ENCODE measurements at places on chromosomes 5 and 9. TPM values are rescaled to one million over a fixed set of nuclear protein-coding genes. Genes with fewer than 3 reads are reported as not detected.
A peak's percentile ranks its signal among the peaks of the same experiment; 100 is the strongest.

GRCh38 chr5:127871503-127872153, 168.4 kb downstream of the CCDC192 start:
- no peak for ATAC-seq

DNA sequence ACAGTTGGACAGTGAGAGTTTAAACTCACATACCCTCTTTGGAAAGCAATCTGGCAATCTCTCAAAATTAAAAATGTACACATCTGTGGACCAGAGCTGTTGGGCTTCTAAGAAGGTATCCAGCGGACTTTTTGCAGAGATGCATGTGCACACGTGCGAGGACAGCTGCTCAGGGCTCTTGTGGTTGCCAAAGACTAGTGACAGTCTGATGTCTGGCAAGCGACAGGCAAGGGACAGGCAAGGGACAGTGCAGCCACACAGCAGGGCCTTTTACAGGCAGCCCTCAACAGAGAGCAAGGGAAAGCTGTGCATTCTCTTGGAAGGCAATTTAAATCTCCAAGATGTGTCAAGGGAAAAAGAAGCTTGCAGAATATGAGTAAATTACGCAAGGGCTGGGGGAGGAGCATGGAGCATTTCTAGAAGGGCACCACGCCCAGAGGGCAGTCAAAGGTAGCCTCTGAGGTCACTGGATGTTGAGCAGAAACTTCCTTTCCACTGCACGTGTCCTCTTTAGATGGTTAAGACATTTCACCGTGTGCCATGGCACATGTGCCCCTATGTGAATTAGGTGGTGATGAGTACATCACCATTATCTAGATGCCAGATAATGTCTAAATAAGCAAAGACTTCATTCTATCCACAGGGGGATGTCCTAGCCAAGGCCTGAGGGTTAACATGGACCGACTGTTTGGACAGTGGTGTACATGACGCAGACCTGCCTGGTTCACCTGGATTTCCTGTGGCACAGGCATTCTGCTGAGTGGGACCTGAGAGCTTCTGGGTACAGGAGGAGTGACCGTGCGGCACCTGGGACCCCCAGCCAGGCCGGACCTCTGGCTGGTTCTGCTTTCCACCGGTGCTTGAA, 9.1 kb downstream of the GFPT2 start:
- ATAC-seq = peak; percentile 55

DNA sequence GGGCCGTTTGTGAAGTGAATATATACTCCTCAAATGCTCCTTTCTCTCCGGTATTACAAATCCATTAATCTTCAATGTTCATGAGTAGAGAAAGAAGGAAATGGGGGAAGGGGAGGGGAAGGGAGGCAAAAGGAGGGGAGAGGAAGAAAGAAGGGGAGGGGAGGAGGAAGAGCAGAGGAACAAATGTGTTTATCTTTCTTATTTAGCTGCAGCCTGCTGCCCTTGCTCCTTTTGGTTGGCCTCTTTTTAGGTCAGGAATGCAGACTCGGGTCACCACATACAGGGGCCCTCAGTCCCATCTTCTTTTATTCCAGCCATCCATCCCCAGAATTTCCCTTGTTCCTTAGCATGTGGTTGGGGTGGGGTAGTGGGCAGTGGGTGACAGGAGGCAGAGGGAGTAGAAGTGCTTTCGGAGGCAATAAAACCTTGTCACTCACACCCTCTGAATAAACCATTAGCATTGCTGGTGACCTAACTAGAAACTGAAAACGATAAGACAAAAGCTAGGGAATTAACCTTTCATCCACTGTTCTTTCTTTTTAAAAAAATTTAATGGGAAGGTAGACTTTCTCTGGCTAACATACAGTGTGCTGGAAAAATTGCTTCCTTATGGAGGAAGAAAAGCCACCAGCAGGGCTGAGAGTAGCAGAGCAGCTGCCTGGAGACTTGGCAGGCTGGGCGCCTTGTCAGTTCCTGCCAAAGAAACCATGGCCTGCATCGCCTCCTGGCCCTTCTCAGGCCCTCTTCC, 16.8 kb upstream of the PRLR start:
- peak; percentile 57 for ATAC-seq

- no peak for ATAC-seq
Measured at GRCh38 chr5:117859176-117859575, 1129.2 kb downstream of the DTWD2 start.

DNA sequence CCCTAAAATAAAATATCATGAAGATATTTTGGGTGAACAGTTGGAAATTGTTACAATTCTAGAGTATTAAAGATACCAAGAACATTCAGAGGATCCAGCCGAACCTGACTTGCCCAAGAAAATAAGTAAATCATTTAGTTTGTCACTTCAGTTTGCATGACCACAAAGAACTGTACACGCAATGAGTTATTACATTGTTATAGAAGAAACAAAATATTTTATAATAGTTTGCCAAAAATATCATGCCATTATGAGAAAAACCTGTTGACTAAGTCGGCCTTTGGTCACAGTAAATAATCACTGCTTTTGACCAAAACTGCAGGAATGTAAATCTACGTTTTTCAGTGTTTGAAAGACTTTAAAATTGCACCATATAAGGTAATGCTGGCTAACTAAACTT, 27.9 kb downstream of the TRIO start:
- no peak for ATAC-seq

- no peak for ATAC-seq
Measured at GRCh38 chr5:125033602-125034001, 287.2 kb upstream of the ZNF608 start.

DNA sequence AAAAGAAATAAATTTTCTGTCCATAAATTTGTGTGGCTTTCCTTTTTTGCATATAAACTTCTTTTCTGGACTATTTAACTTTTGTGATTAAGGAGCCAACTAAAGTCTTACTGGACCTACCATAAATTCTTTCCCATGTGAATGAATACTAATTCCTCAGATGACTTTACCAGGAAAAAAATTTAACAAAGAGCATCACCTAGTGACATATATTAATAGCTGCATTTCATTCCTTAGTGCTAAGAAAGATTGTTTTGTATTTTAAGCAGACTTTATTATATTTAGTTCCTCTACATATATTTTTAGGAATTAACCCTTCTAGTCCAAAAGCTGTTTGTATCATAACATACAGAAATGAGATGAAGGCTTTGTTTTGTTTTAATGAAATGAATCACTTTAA, 64.4 kb downstream of the C9orf85 start:
- no peak for ATAC-seq

DNA sequence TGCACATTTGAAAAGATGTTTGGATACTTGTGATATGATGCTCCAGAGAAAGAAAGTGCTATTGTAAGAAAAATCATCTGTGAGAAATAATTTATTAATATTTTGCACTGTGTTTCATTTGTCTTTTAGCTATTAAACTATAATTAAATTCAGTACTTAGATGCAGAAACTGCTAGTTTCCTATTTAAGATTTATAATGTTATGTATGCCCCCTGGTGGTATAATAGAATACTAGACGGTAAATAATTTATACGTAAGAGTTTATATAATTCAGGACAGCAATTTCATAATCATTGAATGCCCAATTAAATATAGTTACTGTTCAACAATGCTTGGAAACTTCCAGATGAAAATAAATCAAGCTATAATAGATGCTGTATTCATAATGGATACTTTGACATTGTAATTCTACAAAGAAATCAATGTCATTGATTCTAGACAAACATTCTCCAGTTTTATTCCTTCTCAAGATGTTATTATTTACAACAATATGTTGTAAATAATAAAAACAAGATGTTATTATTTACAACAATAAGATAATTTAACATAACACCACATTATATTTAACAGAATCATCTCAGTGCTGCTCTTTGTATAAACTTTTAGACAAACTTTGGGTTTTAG, 101.0 kb downstream of the TMEM232 start:
- ATAC-seq = no peak

GRCh38 chr9:110068212-110068611, 139.7 kb downstream of the C9orf152 start:
- ATAC-seq = no peak

DNA sequence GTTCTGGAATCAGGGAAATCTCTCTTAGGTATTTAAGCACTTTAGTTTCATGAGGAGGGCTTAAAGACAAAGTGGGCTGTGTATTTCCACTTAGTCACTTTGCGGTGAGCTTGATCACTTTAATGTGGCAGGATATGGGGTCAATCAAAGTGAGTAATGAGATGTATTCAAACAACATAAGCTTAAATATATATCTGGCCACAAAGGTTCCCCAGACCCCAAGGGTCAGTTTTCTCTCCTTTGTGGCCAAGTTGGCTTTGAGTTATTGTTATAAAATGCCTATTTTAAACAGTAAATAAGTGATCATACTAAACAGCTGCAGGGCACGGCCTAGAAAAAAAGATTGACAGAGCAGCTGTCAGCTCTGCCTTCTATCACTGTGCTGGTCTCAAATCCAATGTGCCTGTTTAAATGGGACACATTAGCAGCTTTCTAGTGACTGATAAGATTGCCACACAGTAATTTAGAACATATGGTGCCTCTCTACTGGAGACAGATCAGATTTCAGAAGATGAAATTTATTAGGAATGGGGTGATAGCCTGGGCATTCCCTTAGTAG, 363.9 kb downstream of the AGTPBP1 start:
- ATAC-seq = peak; percentile 51

GRCh38 chr9:103661663-103662062, 432.4 kb upstream of the SMC2 start:
- ATAC-seq = peak; percentile 81

DNA sequence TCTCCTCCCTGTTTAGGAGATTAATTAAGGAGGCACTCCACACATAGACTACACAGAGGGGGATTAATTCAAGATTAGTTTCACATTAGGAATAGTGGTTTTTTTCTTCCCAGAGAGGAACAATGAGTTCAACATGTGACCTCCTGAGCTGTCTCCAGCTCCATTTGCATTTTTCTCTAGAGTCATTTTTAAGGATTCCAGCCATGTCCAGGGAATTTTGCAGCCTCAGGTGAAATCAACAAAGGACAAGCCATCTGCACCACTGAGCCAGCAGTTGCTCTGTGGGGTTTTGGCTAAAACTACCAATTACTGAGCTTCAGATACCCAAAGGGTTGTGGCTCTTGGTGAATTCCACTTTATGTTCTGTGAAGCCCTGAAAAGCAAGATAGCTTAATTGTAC, 258.5 kb upstream of the PPP1R2B start:
- ATAC-seq = no peak

- ATAC-seq = no peak
Measured at GRCh38 chr5:27311544-27311943, 273.2 kb upstream of the CDH9 start.

- ATAC-seq = no peak
Measured at GRCh38 chr5:56493766-56494165, 260.6 kb upstream of the ANKRD55 start.

DNA sequence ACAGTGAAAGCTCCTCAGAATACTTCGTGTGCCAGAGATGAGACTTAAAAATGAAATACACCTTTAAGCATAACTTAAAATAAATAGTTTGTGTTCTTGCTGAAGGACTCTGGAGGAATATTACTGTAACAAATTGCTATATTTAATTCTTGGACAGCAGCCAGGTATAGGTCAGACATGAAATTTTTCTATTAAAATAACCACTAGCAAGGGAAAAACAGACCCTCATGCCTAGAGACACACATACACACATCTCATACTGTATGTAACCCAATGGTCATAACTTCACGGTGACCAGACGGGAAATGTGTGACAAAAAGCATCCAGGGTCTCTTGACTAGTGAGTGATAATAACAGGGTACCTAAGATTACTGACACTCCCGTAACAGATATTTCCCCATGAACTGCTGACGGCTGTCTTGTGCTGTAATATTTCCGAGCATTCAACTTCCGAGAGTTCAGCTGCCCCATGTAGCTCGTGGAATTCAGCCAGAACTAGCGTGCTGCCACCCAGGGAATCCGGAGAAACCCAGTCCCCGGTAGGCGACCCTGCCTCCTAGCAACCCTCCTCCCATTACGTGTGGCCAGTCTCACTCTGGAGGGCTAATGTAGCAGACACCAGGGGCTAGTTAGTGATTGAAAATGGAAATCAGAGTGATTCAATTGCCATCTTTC, 2295.1 kb upstream of the WWC1 start:
- ATAC-seq = no peak

GRCh38 chr9:98873951-98874371, 66.5 kb downstream of the GALNT12 start:
- ATAC-seq = no peak

CDH10 gene
- total RNA-seq = 8.7 TPM

SMIM33 gene
- total RNA-seq = 0.81 TPM

TSLP gene
- total RNA-seq = 0.28 TPM

CMBL gene
- 6.1 TPM for total RNA-seq
